Caudate nucleus (tissue), 63 donors: ENCODE measurements at places on chromosomes 7 and 10.

DNA sequence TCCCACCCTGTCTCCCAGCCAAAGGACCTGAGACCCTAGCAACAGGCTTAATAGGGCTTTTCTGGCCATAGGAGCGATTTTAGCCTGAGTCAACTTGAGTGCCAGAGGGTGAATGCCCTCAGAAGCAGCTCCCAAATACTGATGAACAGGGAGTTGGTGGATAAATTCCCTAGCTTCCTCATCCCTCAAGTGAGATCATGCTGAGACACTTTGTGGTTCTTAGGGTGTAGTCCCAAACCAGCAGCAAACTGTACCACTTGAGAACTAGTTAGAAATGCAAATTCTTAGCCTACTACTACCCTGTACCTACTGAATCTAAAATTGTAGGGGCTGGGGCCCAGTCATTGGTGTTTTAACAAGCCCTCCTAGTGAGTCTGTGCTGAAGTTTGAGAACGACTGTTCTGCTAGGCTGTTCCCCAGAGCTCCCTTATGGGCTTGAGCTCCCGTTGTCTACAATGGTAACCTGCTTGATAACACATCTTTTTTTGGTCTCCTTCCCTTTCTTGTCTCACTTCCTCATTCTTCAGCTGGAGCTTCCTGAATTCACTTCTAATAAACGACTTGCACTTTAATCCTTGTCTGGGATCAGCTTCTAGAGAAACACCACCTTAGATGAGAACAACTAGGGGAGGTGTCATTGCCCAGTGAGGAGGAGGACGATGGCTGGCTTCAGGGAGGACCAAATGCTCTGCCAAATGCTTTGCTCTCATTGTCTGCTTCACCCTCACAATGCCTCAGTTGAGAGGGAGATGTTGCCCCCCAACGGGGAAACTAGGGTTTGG lies 18.2 kb upstream of the CDH23 start:
- no peak for DNase-seq

DNA sequence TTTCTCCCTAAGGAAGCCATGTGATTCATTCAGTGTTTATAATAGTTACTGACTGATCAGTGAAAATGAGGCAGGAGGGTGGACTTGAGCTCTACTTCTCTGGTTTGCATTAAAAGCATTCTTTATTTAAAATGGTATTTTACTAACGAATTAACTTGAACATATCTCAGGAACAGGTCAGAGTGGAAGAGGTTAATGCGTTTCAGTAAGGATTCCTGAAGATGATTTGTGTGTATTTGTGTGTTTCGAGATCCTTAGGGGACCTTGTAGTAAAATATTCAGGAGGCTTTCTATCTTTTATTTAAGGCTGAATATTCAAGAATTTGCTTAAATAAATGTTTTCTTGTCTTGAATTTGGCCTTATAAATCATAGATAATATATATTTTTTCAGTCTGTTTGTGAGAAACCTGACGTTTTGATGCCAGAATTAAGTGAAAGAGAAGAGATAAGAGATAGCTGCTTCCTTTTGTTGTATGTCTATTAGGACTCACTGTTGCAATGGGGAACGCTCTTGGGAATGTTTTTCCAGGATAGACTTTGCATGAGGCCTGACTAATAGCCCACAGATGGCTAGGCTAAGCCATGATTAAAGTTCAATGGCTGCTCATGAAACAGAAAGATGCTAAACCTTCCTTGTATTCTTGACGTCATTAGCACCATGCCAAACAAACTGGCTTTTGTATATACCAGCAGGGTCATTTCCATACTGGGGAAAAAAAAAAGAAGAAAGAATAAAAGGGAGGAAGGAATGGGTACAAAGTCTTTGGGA lies 93.8 kb upstream of the MTPN start:
- no peak for DNase-seq

- no peak for DNase-seq
These were observed 25.6 kb upstream of the TMEM229A start for GRCh38 chr7:124058515-124058914.

GRCh38 chr10:43576580-43576979 lies 2.2 kb upstream of the ZNF239 start:
- no peak for DNase-seq

DNA sequence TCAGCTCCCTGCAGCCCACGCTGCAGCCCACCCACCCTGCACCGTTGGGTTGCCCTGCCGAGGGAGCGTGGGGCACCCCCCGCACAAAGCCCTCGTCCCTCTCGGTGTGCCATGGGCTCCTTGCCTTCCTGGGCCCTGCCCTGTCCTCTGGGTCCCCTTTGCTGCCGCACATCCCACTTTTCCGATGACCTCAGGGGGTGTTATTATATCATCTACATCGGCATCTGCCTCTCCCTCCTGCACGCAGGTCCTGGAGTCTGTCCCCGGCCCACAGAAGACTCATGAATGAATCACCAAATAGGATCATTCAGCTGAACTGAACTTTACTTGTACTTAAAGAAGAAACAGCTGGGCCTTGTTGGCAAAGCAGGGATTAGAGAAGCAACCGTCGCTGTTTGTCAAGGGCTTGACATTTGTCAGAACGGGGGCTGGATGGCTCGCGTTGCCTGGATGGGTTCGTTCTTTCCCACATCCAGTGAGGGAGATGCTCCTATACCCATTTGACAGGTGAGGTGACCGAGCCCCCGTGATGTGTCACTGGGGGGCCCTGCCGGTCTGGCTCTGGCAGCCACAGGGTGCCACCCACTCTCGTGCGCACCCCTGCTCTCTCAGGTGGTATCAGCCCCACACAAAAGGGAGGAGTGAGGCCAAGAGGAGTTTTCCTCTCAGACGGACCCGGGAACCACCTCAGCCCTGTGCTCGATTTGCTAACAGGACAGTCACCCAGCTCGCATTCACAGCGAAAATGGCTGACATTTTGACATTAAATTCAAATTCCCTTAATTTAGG lies 58.6 kb upstream of the EBF3 start:
- no peak for DNase-seq

DNA sequence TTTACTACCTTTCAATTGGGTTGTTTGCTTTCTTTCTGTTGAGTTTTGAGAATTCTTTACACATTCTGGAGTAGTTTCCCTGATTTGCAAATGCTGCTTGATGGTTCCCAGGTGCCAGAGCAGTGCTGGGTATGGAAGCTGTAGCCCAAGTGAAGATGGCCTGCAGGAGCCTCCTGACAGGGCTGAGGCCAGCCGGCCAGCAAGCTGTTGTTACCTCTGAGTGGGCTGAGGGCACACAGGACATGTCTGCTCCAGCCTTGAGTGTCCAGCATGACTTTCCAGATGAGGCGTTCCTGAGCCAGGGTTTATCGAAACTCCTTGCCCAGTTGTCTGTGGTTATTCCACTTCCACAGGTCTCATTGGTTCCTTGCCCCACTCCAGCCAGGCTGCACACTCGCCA lies 164.6 kb upstream of the TNS3 start:
- no peak for DNase-seq

DNA sequence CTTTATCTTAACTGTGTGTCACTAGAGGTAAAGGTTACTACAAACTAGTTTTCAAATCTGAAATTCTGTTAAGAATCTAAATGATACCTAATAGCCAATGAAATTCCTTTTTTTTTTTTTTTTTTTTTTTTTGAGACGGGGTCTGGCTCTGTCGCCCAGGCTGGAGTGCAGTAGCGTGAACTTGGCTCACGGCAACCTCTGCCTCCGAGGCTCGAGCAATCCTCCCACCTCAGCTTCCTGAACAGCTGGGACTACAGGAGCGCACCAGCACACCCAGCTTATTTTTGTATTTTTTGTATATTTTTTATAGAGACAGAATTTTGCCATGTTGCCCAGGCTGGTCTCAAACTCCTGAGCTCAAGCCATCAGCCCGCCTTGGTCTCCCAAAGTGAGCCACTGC lies 160.3 kb upstream of the NEBL start:
- DNase-seq: no peak
